Heart left ventricle (tissue), 16 donors: ENCODE measurements at places on chromosomes 12 and 14. TPM values are rescaled to one million over a fixed set of nuclear protein-coding genes. Genes with fewer than 3 reads are reported as not detected.

GRCh38 chr14:21205678-21206581 lies 50.1 kb upstream of the OR5AU1 start:
- H3K36me3 ChIP-seq: no peaks in the 10 kb centered on the region
- H3K4me1 ChIP-seq: no peaks in the 10 kb centered on the region
- no peak overlapping the region for H3K27ac ChIP-seq
- H3K27me3 ChIP-seq: no peaks in the 10 kb centered on the region
- H3K4me3 ChIP-seq: no peak overlapping the region

DNA sequence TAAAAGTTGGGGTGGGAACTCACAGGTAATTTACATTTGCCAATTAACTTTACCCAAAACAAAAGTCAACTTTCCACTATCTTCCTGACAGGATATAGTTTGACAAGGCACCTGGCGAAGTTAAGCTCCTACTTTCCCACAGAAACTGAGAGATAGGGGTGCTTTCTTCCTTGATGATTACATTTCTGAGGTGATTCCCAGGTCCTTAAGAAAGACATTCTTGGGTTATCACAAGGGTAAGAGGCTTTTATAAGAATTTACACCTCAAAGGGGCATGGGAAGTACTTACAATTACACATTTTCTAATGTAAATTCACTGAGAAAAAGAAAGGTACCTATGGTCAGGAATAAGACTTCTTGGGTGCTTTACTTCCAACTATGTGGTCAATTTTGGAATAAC lies 660.9 kb upstream of the MGAT4C start:
- no peaks in the 10 kb centered on the region for H3K4me1 ChIP-seq
- H3K27me3 ChIP-seq: no peaks in the 10 kb centered on the region
- H3K36me3 ChIP-seq: no peaks in the 10 kb centered on the region
- no peak overlapping the region for H3K27ac ChIP-seq

- no peak for DNase-seq
- no peaks in the 10 kb centered on the region for H3K36me3 ChIP-seq
- no peak overlapping the region for H3K27ac ChIP-seq
- H3K4me1 ChIP-seq: peaks cover 13% of the 10 kb centered on the region
Observed at GRCh38 chr14:61705017-61705416, 9.7 kb downstream of the HIF1A start.

DNA sequence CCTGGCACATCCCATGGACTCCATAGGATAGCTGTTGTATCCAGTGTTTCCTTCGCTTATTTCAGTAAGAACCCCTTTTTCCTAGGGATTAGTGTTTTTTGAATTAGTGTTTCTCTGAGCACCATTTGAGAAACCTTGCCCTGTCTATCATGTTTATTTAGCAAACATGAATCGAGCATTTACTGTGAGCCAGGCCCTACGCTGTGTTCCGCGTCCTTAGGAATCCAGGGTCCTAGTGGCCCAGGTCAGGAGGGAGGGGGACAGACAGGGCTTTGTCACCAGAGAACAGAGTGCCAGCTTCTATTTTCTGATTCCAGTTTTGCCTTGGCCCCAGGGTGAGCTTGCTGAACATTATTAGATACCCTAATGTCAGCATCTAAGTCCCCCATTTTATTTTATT lies 2.5 kb downstream of the TEAD4 start:
- no peak overlapping the region for H3K4me3 ChIP-seq
- peak overlapping the region; percentile 83 for H3K27ac ChIP-seq
- H3K27me3 ChIP-seq: peaks cover 25% of the 10 kb centered on the region
- no peaks in the 10 kb centered on the region for H3K36me3 ChIP-seq
- H3K4me1 ChIP-seq: peaks cover 30% of the 10 kb centered on the region
- DNase-seq: no peak

- peaks cover 47% of the 10 kb centered on the region for H3K36me3 ChIP-seq
- H3K4me3 ChIP-seq: no peak overlapping the region
- H3K4me1 ChIP-seq: peaks cover 4% of the 10 kb centered on the region
- no peak overlapping the region for H3K27ac ChIP-seq
- H3K27me3 ChIP-seq: no peaks in the 10 kb centered on the region
Observed at GRCh38 chr14:55353686-55354467, 57.8 kb downstream of the ATG14 start.

Gene TTLL5
- polyA plus RNA-seq: 12.7 TPM

- no peaks in the 10 kb centered on the region for H3K27me3 ChIP-seq
- H3K4me3 ChIP-seq: no peak overlapping the region
Observed at GRCh38 chr12:22598141-22598762, 26.7 kb upstream of the ETNK1 start.

GRCh38 chr14:74459976-74460375 lies 33.1 kb downstream of the NPC2 start:
- H3K27me3 ChIP-seq: no peaks in the 10 kb centered on the region
- no peak overlapping the region for H3K27ac ChIP-seq
- DNase-seq: no peak
- no peaks in the 10 kb centered on the region for H3K4me1 ChIP-seq

- H3K4me3 ChIP-seq: no peak overlapping the region
- H3K36me3 ChIP-seq: no peaks in the 10 kb centered on the region
- H3K27ac ChIP-seq: no peak overlapping the region
- H3K4me1 ChIP-seq: no peaks in the 10 kb centered on the region
- H3K27me3 ChIP-seq: no peaks in the 10 kb centered on the region
Observed at GRCh38 chr12:40784102-40784501, 91.9 kb downstream of the CNTN1 start.

GRCh38 chr12:27177706-27178105 lies 66.4 kb upstream of the STK38L start:
- H3K4me1 ChIP-seq: peaks cover 24% of the 10 kb centered on the region
- H3K27me3 ChIP-seq: no peaks in the 10 kb centered on the region
- no peak overlapping the region for H3K4me3 ChIP-seq
- no peaks in the 10 kb centered on the region for H3K36me3 ChIP-seq
- DNase-seq: no peak
- peak overlapping the region; percentile 20 for H3K27ac ChIP-seq

DNA sequence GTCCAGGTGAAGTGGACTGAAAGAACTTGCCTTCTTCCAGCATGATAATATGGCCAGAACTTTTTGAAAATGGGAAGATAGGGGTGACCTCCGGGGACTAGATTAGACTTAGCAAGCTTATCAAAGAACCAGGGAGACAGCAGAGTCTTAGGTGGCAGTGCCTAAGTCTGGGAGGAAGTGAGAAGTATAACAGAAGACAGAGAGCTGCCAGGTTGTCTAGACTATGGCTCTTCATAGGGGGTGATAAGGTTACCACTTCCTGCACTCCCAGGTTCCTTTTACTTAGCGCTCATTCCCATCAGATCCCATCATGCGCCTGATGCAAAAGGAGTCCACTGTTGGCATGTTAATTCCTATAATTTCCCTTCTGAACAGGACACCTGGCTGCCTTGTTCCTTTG lies 69.9 kb downstream of the PLXNC1 start:
- no peaks in the 10 kb centered on the region for H3K4me1 ChIP-seq
- H3K36me3 ChIP-seq: no peaks in the 10 kb centered on the region
- no peak overlapping the region for H3K27ac ChIP-seq
- DNase-seq: no peak
- no peak overlapping the region for H3K4me3 ChIP-seq
- H3K27me3 ChIP-seq: no peaks in the 10 kb centered on the region

DNA sequence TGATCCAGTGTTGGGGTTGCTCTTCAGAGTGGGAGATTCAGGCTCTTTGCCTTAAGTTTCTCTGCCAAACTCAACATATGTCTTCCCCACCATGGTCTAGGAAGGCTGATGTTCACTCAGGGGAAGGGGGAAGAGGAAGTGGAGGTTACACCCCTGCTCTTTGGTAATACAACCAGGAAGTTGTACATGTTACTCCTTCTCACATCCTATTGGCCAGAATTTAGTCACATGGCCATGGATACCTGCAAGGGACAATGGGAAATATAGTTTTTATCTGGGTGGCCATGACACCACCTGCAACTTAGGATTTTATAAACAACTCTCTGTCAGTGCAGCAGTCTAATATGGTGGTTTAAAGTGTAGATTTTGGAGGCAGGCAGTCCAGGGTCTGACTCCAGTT lies 150.9 kb downstream of the TBX5 start:
- H3K36me3 ChIP-seq: no peaks in the 10 kb centered on the region
- no peak for DNase-seq
- no peak overlapping the region for H3K27ac ChIP-seq
- no peaks in the 10 kb centered on the region for H3K27me3 ChIP-seq

DNA sequence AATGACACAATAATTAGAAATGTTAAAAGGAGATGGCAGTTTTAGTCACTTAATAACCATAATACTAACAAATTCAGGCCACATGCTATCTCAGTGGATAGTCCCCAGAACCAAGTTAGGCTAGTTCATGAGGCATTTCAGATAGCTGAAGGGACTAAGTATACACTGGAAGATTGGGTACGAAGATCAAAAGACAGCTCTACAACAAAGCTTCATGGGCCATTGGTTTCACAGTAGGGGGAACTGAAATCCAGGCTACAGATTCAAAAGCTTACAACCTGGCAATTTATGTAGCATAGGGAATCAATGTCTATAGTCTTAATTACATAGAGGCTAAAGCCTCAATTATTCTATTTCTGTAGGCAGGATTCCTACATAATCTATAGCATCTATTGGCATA lies 343.0 kb downstream of the RGS6 start:
- H3K4me1 ChIP-seq: no peaks in the 10 kb centered on the region
- no peak overlapping the region for H3K4me3 ChIP-seq
- no peak overlapping the region for H3K27ac ChIP-seq
- no peaks in the 10 kb centered on the region for H3K36me3 ChIP-seq
- H3K27me3 ChIP-seq: no peaks in the 10 kb centered on the region

- H3K4me1 ChIP-seq: no peaks in the 10 kb centered on the region
- H3K27ac ChIP-seq: no peak overlapping the region
- H3K27me3 ChIP-seq: no peaks in the 10 kb centered on the region
Observed at GRCh38 chr14:50892255-50892654, 20.4 kb downstream of the ABHD12B start.

Gene PLA2G1B
- polyA plus RNA-seq: not detected

GRCh38 chr14:104215706-104216334 lies 77.4 kb downstream of the KIF26A start:
- no peaks in the 10 kb centered on the region for H3K36me3 ChIP-seq
- peak; percentile 45 for DNase-seq
- no peak overlapping the region for H3K27ac ChIP-seq
- no peaks in the 10 kb centered on the region for H3K27me3 ChIP-seq

DNA sequence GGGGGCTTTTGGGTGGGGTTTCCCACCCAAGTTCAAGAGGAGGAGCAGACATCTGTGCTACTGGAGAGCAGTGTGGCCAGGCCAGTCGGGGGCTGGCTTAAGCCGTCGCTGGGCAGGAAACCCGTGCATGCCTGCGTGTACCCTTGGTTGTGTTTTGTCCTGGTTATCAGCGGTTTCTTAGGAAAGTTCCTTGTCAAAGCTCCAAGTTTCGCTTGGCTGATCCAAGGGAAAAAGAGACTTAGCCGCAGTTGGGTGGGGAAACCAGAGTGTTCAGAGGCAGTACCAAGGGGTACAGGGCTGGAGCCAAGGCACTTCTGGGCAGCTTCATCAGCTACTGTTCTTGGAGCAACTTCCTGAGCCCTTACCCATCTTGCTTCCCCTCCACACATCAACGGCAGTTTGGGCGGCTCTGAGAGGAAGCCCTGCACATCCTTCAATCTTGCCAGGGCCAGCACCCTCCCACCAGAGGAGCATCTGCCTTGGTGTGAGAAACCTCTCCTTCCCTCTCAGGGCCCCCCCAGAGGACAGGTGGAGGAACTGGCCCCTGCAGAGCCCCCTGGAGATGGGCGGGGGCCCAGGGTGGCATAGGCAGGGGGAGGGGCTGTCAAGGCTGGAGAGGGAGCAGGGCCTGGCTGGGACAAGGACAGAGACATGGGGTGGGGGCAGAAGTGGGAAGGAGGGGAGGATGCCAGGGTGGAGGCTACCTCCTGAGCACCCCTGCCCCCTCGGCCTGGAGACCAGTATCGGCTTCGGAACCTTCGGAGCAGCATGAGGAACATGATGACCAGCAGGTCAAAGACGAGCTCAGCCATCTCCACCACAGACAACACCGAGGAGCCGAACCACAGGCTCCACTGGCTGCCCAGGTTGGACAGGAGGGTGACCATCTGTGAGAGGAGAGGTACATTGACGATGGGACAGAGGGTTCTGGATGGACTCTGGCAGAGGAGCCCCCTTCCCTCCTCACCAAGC lies 5.8 kb upstream of the TNFRSF1A start:
- H3K27ac ChIP-seq: peak overlapping the region; percentile 68
- H3K4me3 ChIP-seq: peak overlapping the region; percentile 14
- H3K4me1 ChIP-seq: peaks cover 4% of the 10 kb centered on the region
- no peaks in the 10 kb centered on the region for H3K27me3 ChIP-seq

Gene NOC4L
- 10.9 TPM for polyA plus RNA-seq

DNA sequence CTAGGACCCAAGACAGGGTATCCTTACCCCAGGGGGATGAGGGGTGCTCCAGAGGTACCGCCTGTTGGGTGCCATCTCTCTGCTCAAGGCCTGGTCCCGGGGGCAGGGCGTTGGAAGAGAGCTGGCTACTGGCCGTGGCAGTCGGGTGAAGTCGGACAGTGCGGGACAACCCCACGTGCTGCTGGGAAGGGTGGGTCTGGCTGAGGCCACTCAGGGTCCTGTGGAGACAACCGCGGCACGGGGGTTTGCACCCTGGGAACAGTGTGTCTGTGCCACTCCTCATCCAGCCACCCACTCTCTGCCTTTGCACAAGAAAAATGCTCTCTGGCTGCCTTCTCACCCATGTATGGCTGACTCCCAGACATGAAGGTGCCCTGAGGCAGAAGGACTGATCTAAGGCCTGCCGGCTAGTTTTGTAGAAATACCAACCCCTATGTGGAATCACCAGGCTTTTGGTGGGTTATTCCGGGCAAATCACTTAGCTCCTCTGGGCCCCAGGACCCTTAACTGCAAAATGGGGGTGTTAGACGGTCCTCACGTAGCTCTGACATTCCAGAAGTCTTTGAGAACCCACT lies 56.5 kb downstream of the LTBP2 start:
- H3K4me1 ChIP-seq: no peaks in the 10 kb centered on the region
- H3K4me3 ChIP-seq: no peak overlapping the region
- H3K27me3 ChIP-seq: no peaks in the 10 kb centered on the region
- no peak overlapping the region for H3K27ac ChIP-seq

DNA sequence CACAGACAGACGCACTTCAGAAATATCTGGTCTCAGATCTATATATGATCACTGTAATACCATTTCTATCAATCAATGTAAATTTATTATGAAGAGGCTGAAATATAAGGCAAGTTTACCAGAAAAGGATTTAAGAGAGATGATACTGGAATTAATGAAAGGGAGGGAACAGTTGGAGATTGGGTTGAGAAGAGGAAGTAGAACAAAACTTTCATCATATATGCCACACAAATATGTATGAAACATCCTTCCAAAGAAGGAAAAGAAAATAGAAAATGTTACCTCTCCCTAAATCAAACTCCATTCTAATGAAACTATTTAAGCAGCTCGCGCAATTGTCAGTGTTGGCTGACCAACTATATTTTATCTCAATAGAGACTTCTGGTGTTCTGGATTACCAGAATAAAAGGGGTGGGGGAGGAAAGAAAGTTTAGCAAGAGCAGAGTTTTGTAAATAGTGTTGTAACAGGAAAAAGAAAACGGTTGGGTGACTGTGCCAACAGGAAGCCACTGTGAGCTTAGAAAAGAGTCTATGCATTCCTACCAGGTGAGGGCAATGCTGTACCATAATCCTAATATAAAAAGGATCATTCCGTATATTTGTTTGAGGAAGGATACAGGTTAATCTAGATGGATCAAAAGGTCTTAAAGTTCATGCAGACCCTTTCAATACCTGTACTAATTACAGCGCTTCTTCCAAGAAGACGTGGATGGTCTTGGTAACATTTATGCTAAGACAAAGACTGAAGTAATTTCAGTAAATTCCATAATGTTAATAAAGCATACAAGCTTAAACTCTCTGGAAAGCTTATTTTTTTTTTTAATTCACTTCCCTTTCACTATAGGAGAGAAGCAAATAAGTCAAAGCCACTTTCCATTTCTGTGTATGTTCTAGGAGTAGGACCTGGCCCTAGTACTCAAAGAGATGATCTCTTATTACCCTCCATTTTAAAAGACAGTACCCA lies 14.5 kb upstream of the LLPH start:
- H3K4me1 ChIP-seq: peaks cover 12% of the 10 kb centered on the region
- H3K36me3 ChIP-seq: peaks cover 56% of the 10 kb centered on the region
- DNase-seq: no peak
- H3K4me3 ChIP-seq: no peak overlapping the region
